ENCODE measurements at places on chromosomes 2 and 18. TPM values are rescaled to one million over a fixed set of nuclear protein-coding genes. Genes with fewer than 3 reads are reported as not detected.

Gene AGXT
- total RNA-seq = not detected

DNA sequence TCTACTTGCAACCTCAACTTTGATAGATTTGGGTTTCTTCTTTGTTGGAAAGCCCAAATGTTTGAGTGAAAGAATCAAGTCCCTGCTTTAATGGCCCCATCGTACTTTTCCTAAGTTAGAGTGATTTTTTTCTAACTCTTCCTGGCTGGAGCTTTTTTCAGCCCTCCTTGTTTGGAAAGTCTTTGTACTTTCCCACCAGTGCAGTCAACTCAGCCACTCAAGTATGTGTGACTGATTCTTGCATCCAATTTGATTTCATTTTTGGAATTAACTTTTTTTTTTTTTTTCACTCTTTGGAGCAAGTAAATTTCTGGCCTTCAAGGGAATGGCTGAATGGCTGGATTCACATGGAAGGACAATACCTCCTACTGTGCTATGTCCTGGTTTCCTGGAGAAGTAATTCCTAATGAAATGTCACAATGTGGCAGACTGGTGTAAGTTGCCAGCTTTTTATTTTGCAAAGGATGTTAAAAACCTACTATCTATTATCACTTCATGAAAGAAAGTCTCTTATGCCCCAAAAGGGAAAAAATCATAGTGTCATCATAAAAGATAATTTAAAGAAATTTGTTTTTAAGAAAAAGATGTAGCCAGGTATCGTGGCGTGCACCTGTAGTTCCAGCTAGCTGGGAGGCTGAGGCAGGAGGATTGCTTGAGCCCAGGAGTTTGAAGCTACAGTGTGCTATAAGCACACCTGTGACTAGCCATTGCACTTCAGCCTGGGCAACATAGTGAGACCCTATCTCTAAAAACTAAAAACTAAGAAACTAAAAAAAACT is 76.0 kb upstream of the ZFP36L2 start:
- peaks cover 4% of the 10 kb centered on the region for H3K4me1 ChIP-seq
- H3K36me3 ChIP-seq = no peaks in the 10 kb centered on the region
- no peak overlapping the region for H3K27ac ChIP-seq
- no peak for DNase-seq
- H3K4me3 ChIP-seq = no peak overlapping the region
- peaks cover 5% of the 10 kb centered on the region for H3K27me3 ChIP-seq

GRCh38 chr18:24539866-24540617 is 79.6 kb downstream of the HRH4 start:
- no peaks in the 10 kb centered on the region for H3K36me3 ChIP-seq
- no peak overlapping the region for H3K27ac ChIP-seq
- no peaks in the 10 kb centered on the region for H3K4me1 ChIP-seq
- no peak for DNase-seq

Gene CD207
- not detected for total RNA-seq

Gene FABP1
- not detected for total RNA-seq

Gene CFAP65
- not detected for total RNA-seq

Gene POU3F3
- not detected for total RNA-seq

Gene PAX8
- total RNA-seq = 0.28 TPM
